ENCODE measurements at places on chromosomes 1 and 21. TPM values are rescaled to one million over a fixed set of nuclear protein-coding genes. Genes with fewer than 3 reads are reported as not detected.

The BSND gene
- total RNA-seq, result not detected

The S100A2 gene
- 1.3 TPM for total RNA-seq

The S100A7A gene
- total RNA-seq, result not detected

The TCHHL1 gene
- total RNA-seq, result not detected

The OPRD1 gene
- 0.02 TPM for total RNA-seq

The SPRR2G gene
- not detected for total RNA-seq

The ELF3 gene
- 0.63 TPM for total RNA-seq

The KIAA1614 gene
- 0.16 TPM for total RNA-seq

GRCh38 chr1:208569181-208569580 is 325.0 kb upstream of the PLXNA2 start:
- DNase-seq, result no peak
- H3K36me3 ChIP-seq, result no peaks in the 10 kb centered on the region
- no peaks in the 10 kb centered on the region for H3K4me1 ChIP-seq
- no peaks in the 10 kb centered on the region for H3K27me3 ChIP-seq

- no peak overlapping the region for H3K4me3 ChIP-seq
- H3K27me3 ChIP-seq, result peaks cover 19% of the 10 kb centered on the region
- H3K4me1 ChIP-seq, result no peaks in the 10 kb centered on the region
- H3K27ac ChIP-seq, result no peak overlapping the region
- no peaks in the 10 kb centered on the region for H3K36me3 ChIP-seq
Observed at GRCh38 chr1:178933105-178933561, 62.3 kb upstream of the ANGPTL1 start.

GRCh38 chr1:20721117-20722061 is 3.6 kb upstream of the KIF17 start:
- H3K4me3 ChIP-seq, result no peak overlapping the region
- no peaks in the 10 kb centered on the region for H3K4me1 ChIP-seq
- no peak for DNase-seq
- H3K27me3 ChIP-seq, result peaks cover 82% of the 10 kb centered on the region
- H3K27ac ChIP-seq, result no peak overlapping the region

DNA sequence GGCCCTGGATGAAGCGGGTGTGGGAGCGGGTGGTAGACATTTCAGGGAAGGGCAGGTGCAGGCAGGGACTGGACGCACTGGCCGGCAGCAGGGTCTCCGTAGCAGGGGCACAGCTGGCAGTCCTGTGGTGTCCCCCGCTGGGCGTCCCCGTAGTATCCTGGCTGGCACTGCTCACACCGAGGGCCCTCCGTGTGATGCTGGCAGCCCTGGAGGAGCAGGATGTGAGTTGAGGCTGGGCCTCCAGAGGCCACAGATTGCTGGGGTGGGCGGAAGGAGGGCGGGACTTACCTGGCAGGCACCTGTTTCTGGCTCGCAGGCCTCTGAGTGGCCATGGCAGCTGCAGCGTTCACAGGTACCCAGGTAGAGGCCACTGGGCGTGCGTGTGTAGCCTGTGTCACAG is 62.3 kb downstream of the LDLRAD2 start:
- no peak overlapping the region for H3K4me3 ChIP-seq
- H3K27ac ChIP-seq, result no peak overlapping the region
- peaks cover 92% of the 10 kb centered on the region for H3K36me3 ChIP-seq
- no peaks in the 10 kb centered on the region for H3K27me3 ChIP-seq
- peaks cover 41% of the 10 kb centered on the region for H3K4me1 ChIP-seq
- DNase-seq, result no peak

DNA sequence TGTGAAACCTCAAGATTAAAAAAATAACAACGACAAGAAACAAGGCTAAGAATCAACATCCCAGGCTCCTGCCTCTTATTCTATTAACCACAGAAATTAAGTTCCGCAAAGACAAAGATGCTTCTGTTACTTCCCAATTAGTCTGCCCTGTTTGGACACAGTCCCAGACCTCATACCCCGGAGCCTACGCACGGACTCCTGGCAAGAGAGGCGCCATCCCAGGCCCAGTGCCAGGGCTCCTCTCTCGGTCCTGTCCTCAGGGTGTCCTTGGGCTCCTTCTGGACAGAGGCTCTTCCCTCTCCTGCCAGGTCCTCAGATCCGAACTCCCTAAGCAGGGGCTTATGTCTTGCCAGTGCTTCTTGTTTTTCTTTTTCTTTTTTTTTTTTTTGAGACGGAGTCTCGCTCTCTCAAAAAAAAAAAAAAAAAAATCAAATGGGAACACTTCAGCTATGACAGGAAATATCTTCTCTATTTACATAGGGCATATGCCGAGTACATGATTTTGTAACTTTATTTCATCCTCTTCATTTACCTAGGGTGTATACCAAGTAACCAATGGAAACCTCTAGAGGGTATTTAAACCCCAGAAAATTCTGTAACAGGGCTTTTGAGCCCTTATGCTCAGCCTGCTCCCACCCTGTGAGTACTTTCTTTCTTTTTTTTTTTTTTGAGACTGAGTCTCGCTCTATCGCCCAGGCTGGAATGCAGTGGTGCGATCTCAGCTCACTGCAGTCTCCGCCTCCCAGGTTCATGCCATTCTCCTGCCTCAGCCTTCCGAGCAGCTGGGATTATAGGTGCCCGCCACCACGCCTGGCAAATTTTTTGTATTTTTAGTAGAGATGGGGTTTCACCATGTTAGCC is 11.7 kb upstream of the ENO1 start:
- no peak overlapping the region for H3K27ac ChIP-seq
- no peak for DNase-seq
- H3K27me3 ChIP-seq, result peaks cover 14% of the 10 kb centered on the region
- no peaks in the 10 kb centered on the region for H3K36me3 ChIP-seq
- no peak overlapping the region for H3K4me3 ChIP-seq

DNA sequence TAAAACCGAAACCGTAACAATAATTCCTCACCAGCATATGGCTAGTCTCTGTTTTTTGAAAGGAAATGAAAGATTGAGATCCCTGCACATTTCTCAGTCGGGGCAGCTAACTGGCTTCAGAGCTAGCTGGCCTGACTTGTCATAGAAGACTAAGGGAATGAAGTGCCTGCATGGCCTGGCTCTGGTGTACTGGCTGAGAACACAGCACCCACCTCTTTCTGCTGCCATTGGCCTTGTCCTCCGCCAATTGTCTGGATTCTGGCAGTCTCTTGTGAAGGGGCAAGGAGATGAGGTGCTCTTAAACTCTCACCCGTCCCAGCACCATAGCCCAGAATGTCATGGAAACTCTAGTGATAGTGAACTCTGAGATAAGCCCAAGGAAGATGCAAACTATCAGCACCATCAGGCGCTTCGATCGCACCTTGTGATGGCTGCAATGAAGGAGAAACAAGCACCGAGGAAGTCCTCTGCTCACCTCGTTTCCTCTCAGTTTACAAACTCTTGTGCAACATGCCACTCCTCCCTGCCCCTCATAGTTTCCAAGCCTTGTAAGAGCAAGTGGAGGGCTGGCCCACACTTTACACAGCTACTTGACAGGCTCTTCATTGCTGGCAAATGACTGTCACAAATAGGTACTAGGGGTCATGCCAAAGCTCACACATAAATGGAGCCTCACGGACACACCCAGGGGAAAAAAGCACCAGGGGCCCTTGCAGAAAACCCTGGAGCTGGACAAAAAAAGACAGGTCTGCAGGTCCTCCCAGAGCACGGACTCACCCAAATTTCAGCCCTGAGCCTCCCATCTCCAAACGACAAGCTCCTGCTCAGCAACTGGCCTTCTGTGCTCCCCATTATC is 16.4 kb downstream of the INPP5B start:
- H3K36me3 ChIP-seq, result peaks cover 13% of the 10 kb centered on the region
- no peaks in the 10 kb centered on the region for H3K27me3 ChIP-seq
- H3K27ac ChIP-seq, result peak overlapping the region; percentile 70
- H3K4me3 ChIP-seq, result peak overlapping the region; percentile 82
- peaks cover 37% of the 10 kb centered on the region for H3K4me1 ChIP-seq

DNA sequence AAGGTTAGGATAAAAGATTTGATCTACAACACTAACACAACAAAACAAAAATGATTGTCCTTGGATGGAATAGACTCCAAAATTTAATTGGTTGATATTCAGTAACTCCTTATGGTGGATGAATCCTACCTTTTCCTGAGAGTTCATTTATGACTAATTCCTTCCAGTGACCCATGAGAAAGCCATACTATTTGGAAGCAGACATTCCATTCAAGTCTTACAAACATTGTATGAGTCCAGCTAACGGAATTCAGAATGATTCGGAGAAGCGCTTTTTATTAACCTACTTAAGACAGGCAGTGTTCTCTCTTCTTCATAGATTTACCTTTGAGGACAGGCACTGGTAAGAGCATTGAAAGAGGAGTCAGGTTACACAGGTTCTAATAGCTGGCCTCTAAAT is 155.6 kb upstream of the ZNF648 start:
- H3K27ac ChIP-seq, result no peak overlapping the region
- no peak for DNase-seq
- H3K36me3 ChIP-seq, result no peaks in the 10 kb centered on the region
- H3K4me1 ChIP-seq, result 0 out of 3 replicates have a peak, but pooled peaks cover 3% of the 10 kb centered on the region
- H3K4me3 ChIP-seq, result no peak overlapping the region

- H3K4me1 ChIP-seq, result peaks cover 12% of the 10 kb centered on the region
- peak overlapping the region; percentile 28 for H3K27ac ChIP-seq
- no peak overlapping the region for H3K4me3 ChIP-seq
- no peaks in the 10 kb centered on the region for H3K27me3 ChIP-seq
Observed at GRCh38 chr1:224435999-224436398, 1.4 kb upstream of the WDR26 start.

DNA sequence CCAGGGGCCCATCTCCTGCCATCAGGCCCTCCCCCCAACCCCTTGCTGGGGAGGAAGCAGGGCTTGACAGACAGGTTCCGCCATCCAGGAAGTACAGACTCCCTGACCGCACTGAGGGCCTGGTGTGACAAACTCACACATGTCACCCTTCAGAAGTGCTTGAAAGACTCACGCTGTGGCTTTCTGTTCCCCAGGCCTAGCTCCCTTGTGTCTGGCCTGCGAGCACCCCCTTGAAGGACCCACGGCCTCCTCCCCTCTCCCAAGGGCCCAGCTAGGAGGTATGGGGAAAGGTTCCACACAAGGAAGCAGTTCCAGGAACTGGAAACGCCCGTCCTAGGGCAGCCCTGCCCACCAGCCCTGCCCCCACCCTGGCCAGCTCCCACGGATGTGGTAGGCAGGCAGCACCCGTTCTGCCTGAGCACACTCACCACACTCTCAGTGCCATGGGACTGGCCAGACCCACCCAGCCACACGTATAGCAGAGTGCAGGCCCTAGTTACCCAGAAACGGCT is 26.7 kb downstream of the SLC2A1 start:
- H3K27ac ChIP-seq, result peak overlapping the region; percentile 53
- no peak overlapping the region for H3K4me3 ChIP-seq
- DNase-seq, result peak; percentile 63
- peaks cover 63% of the 10 kb centered on the region for H3K4me1 ChIP-seq

DNA sequence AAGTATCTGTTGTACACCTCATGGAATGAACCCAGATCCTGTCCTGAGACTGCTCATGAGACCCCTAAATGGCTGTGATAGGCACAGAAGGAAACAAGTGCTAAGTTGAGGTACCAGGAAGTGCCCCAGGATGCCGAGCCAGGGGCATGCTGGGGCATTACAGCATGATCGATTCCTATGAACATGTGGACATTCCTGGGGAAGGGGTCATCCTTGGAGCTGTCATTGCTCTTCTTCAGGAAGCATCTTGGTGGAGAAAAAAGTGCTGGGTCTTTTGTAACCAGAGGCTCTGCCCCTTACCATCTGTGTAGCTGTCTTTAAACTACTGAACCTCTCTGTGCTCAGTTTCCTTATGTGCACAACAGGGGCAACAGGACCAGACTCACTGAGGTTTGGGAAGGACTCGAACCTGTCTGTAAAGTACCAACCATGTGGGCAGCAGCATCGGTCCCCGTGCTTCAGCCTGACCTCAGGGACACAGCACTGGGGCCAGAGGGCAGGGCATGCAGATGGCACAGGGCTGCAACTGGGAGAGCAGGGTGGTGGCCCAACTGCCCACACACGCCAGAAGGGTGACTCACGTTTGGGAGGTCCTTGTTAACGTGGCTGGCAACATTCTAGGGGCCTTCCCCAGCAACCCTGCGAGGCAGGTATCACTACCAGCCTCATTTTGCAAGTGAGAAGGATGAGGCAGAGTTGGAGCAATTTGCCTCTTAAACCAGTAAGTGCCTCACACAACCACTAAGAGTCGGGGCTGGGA is 142.3 kb upstream of the EDN2 start:
- no peaks in the 10 kb centered on the region for H3K4me1 ChIP-seq
- no peaks in the 10 kb centered on the region for H3K36me3 ChIP-seq
- DNase-seq, result no peak
- H3K4me3 ChIP-seq, result no peak overlapping the region
- H3K27ac ChIP-seq, result no peak overlapping the region

GRCh38 chr1:171844381-171844780 is 3.1 kb downstream of the DNM3 start:
- H3K27ac ChIP-seq, result no peak overlapping the region
- DNase-seq, result no peak
- peaks cover 7% of the 10 kb centered on the region for H3K27me3 ChIP-seq
- peaks cover 15% of the 10 kb centered on the region for H3K4me1 ChIP-seq

GRCh38 chr1:108615544-108615943 is 45.3 kb downstream of the HENMT1 start:
- H3K27me3 ChIP-seq, result no peaks in the 10 kb centered on the region
- DNase-seq, result peak; percentile 16
- H3K36me3 ChIP-seq, result peaks cover 10% of the 10 kb centered on the region
- no peak overlapping the region for H3K4me3 ChIP-seq
- peaks cover 8% of the 10 kb centered on the region for H3K4me1 ChIP-seq

DNA sequence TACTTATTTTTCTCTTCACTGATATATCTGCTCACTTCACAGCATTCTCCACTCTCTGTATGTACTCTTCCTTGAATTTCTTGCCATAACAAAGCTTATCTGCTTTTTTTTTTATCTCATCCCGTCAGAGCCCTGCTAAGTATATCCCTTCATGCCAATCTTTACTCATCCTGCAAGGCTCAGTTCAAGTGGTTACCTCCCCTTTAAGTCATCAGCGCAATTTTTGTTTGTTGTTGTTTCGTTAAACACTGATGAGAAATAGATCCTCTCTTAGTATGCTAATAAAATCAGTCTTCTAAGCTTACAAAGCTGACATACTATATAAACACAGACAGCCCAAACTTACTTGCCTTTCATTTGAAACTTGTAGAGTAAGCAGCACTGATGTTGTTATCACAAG is 17.8 kb downstream of the COL24A1 start:
- H3K27ac ChIP-seq, result no peak overlapping the region
- no peaks in the 10 kb centered on the region for H3K36me3 ChIP-seq
- no peaks in the 10 kb centered on the region for H3K4me1 ChIP-seq
- no peaks in the 10 kb centered on the region for H3K27me3 ChIP-seq
- DNase-seq, result no peak
- no peak overlapping the region for H3K4me3 ChIP-seq

GRCh38 chr1:62241371-62242131 is 46.9 kb downstream of the L1TD1 start:
- no peak overlapping the region for H3K4me3 ChIP-seq
- no peaks in the 10 kb centered on the region for H3K4me1 ChIP-seq
- peaks cover 15% of the 10 kb centered on the region for H3K27me3 ChIP-seq
- no peaks in the 10 kb centered on the region for H3K36me3 ChIP-seq
- DNase-seq, result no peak

DNA sequence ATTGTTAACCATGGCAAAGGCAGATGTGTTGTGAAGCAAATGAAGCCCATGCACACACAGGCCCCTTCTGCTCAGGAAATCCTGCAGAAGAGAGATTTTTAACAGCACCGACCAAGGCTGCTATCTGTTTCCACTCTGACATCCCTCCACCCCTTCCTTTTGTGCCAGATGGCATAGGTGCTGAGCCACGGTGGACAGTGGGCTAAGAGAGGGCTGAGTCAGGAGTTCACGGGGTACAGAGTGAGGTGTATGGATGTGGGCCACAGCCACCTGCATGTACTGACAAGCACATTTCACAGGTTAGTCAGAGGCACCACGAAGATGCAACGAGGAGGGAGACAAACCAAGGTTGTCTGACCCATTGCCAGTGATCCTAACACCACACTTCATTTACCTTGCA is 9.5 kb downstream of the RSPH1 start:
- no peak overlapping the region for H3K4me3 ChIP-seq
- no peak for DNase-seq
- peaks cover 45% of the 10 kb centered on the region for H3K27me3 ChIP-seq

All from K562 (cell line).